HCT116 (cell line): ENCODE measurements at places on chromosomes 12 and 14.

- no peaks in the 10 kb centered on the region for H3K4me1 ChIP-seq
- peaks cover 22% of the 10 kb centered on the region; the same call in 1 of the 2 replicates for H3K36me3 ChIP-seq
- no peaks in the 10 kb centered on the region for H3K27me3 ChIP-seq
- no peak overlapping the region for H3K4me3 ChIP-seq
- no peak for DNase-seq
Measured at GRCh38 chr14:23481979-23482822, 12.7 kb downstream of the NGDN start.

DNA sequence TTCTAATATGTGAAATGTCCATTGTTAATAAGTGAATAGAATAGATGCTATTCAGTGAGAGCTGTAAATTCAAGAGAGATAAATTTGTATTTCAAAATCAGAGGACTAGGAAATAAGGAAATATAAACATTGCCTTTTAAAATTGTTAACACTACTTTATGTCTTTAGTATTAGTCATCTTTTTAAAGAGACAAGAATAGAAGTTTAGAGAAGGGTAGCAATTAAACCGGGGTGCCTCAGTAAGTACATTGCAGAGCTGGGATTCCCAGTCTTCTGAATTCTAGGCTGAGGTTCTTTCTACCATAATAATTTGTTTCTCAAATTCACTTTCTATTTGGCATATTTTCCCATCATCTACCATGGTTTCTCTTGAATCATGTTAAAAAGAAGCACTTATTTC lies 498.6 kb downstream of the SLC16A7 start:
- no peaks in the 10 kb centered on the region for H3K27me3 ChIP-seq
- H3K4me3 ChIP-seq, result no peak overlapping the region
- H3K27ac ChIP-seq, result no peak overlapping the region
- no peaks in the 10 kb centered on the region for H3K36me3 ChIP-seq
- no peak for DNase-seq
- no peaks in the 10 kb centered on the region for H3K4me1 ChIP-seq

DNA sequence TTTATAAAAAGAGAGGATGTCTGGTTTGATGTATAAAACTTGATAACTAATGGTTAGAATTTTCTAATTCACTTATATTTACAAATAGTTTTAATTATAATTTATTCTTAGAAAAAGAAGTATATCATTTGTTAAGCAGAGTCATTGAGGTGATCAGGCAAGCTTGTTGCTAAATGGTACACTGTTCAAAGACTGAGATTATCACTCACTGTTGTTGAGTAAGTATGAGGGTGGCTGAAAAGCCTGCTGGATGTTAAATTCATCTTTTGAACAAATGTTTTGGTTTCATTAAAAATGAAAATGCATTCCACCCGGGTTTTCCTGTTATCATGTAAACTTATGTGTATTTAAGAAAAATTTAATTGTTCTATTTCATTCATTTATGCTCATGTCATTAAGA lies 451.8 kb downstream of the ADAMTS20 start:
- no peaks in the 10 kb centered on the region for H3K36me3 ChIP-seq
- H3K4me3 ChIP-seq, result no peak overlapping the region
- no peak overlapping the region for H3K27ac ChIP-seq
- no peaks in the 10 kb centered on the region for H3K27me3 ChIP-seq
- no peaks in the 10 kb centered on the region for H3K4me1 ChIP-seq

- no peak for DNase-seq
- no peaks in the 10 kb centered on the region for H3K4me1 ChIP-seq
- no peak overlapping the region for H3K27ac ChIP-seq
- H3K4me3 ChIP-seq, result no peak overlapping the region
Measured at GRCh38 chr14:38887696-38888095, 215.3 kb downstream of the SEC23A start.

DNA sequence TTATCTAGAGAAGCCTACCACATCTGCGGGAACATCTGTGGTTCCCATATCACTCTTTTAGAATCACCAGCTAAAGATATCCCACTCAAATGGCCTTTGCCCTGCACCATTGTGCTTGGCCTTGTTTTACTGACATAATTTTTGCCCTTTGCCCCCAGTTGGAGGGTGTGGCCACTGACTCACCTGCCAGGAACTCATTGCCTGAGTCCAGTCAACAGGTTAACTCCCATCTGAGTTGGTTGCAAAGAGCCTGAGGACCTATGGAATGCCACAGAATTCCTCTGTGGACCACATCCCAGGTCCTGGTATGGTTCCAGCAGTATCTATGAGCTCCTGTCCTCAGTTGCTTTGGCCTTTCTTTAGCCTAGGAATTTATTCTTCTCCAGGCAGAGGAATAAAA lies 55.7 kb upstream of the PTGR2 start:
- no peaks in the 10 kb centered on the region for H3K27me3 ChIP-seq
- no peak overlapping the region for H3K4me3 ChIP-seq
- no peak overlapping the region for H3K27ac ChIP-seq

DNA sequence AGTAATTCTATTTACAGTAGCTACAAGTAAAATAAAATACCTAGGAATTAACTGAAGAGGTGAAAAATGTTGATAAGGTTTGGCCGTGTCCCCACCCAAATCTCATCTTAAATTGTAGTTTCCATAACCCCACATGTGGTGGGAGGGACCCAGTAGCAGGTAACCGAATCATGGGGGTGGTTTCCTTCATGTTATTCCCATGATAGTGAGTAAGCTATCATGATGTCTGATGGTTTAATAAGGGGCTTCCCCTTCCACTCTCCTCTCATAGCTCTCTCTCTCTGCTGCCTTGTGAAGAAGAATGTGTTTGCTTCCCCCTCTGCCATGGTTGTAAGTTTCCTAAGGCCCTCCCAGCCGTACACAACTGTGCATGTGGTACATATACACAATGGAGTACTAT lies 1170.7 kb downstream of the BCL11B start:
- H3K27ac ChIP-seq, result no peak overlapping the region
- no peaks in the 10 kb centered on the region for H3K27me3 ChIP-seq
- no peak for DNase-seq
- no peak overlapping the region for H3K4me3 ChIP-seq
- no peaks in the 10 kb centered on the region for H3K4me1 ChIP-seq

GRCh38 chr12:127681151-127681754 lies 585.7 kb upstream of the TMEM132C start:
- H3K4me1 ChIP-seq, result no peaks in the 10 kb centered on the region
- H3K27me3 ChIP-seq, result no peaks in the 10 kb centered on the region
- H3K27ac ChIP-seq, result no peak overlapping the region

GRCh38 chr14:33932576-33933345 lies 18.1 kb downstream of the EGLN3 start:
- no peaks in the 10 kb centered on the region for H3K27me3 ChIP-seq
- H3K4me1 ChIP-seq, result no peaks in the 10 kb centered on the region; the same call in 1 of the 2 replicates
- DNase-seq, result no peak
- no peak overlapping the region for H3K27ac ChIP-seq
- H3K4me3 ChIP-seq, result no peak overlapping the region

DNA sequence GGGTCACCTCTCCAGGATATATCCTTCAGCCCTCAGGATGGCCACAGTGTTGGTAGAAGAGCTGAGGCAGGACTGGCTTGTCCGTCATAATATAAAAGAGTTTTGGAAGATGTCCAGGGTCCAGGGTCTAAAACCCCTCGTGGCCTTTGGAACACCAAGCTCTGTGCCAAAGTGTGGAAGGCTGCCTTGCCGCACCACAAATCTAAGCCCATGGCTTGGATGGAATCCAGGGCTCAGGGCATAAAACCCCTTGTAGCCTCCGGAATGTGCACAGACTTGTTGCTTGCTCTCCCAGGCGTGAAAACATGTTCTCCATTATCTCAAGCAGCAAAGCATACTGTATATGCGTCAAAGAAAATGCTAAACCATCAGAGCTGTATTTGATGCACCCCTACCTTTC lies 46.7 kb downstream of the TNFAIP2 start:
- H3K4me3 ChIP-seq, result no peak overlapping the region
- H3K4me1 ChIP-seq, result no peaks in the 10 kb centered on the region
- no peak for DNase-seq
- H3K27me3 ChIP-seq, result no peaks in the 10 kb centered on the region
- no peaks in the 10 kb centered on the region for H3K36me3 ChIP-seq

DNA sequence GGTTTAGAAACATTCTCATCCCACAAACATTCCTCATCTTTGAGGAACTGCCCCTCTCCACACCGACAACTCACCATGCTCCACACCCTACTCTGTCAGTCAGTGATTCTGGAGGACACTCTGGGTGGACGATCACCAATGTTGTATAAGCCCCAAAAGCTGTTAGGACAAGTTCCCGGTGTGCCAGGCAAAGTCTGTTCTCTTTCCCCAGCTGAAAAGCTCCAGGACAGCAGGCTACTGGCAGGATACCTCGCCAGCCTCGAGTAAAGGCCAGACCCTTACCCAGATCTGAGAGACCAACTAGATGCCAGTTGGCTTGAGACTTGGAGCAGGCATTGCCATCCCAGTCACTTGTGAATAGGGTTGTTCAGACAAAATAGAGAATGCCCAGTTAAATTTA lies 12.0 kb downstream of the KRT5 start:
- no peak overlapping the region for H3K27ac ChIP-seq
- H3K4me1 ChIP-seq, result no peaks in the 10 kb centered on the region
- DNase-seq, result no peak

DNA sequence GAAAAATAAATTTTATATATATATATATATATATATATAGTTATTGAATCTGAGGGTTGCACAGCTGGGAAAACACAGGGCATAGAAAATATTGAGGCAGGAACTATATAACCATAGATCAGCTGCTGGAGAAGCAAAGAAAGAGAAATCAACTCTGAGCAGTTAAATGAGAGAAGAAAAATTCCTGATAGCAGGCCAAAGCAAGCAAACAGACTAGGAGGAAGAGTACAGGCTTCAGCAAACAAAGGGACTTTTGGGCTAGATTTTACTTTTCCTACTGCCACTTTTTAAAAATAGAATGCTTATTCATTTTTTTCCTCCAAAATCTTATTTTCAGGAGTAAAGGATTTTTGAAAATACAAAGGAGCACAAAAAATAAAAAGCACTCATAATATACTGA lies 216.0 kb upstream of the PRKD1 start:
- H3K27me3 ChIP-seq, result no peaks in the 10 kb centered on the region
- no peak overlapping the region for H3K4me3 ChIP-seq
- no peaks in the 10 kb centered on the region for H3K36me3 ChIP-seq

DNA sequence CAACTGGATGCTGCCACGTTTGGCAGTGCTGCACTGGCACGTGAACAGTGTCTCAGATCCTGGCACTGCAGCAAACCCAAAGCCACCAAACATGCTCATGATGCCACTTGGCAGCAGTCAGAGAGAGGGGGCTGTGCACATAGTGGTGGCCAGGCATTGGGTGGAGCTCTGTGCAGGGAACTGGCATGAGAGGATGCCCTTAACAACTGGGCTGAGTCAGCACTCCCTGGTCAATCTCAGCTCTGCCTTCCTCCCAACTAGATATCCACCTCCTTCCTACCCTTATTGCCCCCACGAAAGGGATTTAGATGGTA lies 37.0 kb downstream of the ZFHX2 start:
- no peaks in the 10 kb centered on the region for H3K4me1 ChIP-seq
- no peaks in the 10 kb centered on the region for H3K27me3 ChIP-seq
- no peak for DNase-seq
- H3K4me3 ChIP-seq, result no peak overlapping the region
- no peaks in the 10 kb centered on the region; the same call in 1 of the 2 replicates for H3K36me3 ChIP-seq

DNA sequence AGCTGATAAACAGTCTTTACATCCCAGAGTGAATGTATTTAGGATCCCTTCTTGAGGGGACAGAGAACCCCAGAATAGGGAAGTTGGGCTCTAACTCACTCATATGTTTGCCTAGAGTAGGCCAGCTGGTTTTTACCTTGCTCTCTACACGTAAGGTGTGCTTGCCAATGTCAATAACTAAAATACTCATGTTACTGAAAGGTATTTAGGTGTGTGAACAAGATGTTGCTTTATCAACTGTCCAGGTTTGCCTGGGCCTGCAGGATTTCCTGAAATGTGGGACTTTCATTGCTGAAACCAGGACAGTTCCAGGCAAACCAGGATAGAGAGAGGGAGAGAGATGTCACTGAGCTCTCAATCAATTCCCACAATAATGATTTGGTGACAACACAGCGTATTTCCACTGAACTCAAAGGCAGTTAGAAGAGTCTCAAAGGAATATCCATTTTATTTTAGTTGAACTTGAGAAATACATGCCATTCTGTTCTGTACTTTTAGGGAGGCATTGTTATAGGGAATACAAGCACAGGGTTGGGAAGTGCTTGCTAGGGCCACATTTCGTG lies 171.7 kb downstream of the NRXN3 start:
- no peak overlapping the region for H3K4me3 ChIP-seq
- H3K27ac ChIP-seq, result no peak overlapping the region
- H3K4me1 ChIP-seq, result no peaks in the 10 kb centered on the region
- no peaks in the 10 kb centered on the region for H3K36me3 ChIP-seq
- H3K27me3 ChIP-seq, result peaks cover 14% of the 10 kb centered on the region; the same call in 1 of the 2 replicates

GRCh38 chr12:132248453-132249167 lies 80.8 kb downstream of the GALNT9 start:
- DNase-seq, result no peak
- H3K4me3 ChIP-seq, result no peak overlapping the region
- no peak overlapping the region for H3K27ac ChIP-seq
- H3K4me1 ChIP-seq, result no peaks in the 10 kb centered on the region
- H3K36me3 ChIP-seq, result no peaks in the 10 kb centered on the region; the same call in 1 of the 2 replicates

DNA sequence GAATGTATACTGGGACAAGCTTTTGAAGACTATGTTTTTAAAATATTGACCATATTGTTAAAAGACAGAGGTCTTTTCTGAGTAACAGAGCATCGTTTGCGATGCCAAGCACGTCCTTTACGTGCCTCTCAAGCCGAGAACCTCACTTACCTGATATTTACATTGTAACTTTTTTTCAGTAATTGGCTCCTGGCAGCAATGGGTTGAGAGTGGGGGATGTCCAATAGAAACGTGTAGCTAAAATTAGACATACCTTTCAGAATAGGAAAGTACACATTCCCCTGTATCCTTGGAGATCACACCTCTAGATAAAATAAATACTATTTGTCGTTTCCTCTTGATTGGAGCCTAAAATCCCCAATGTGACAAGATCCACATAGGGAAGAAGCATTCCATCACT lies 222.2 kb upstream of the RGS6 start:
- no peaks in the 10 kb centered on the region for H3K27me3 ChIP-seq
- H3K4me1 ChIP-seq, result peaks cover 8% of the 10 kb centered on the region
- no peaks in the 10 kb centered on the region for H3K36me3 ChIP-seq
- no peak overlapping the region for H3K4me3 ChIP-seq
- no peak for DNase-seq

DNA sequence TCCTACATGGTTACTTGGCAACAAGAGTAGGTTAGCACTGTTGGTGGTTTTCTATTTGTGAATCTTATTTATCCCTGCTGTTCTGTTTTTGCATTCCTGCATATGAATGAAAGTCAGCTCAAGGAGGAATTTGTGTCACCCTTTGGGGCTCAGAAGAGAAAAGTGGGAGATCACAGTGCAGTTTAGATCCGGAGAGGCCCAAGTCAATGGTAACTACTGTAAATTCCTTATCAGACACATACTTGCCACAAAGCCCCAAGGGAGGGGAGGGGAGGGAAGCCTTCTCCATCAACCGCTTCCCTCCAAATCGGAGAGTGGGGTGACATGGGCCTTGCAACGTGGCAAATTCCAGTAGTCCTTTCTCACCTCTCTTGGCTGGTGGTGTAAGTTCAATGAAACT lies 15.0 kb downstream of the GSG1 start:
- DNase-seq, result no peak
- no peak overlapping the region for H3K4me3 ChIP-seq
- H3K36me3 ChIP-seq, result no peaks in the 10 kb centered on the region
- no peak overlapping the region for H3K27ac ChIP-seq
